H1 (cell line): ENCODE measurements at places on chromosomes 13 and 19. TPM values are rescaled to one million over a fixed set of nuclear protein-coding genes. Genes with fewer than 3 reads are reported as not detected.

The SACS gene
- 51.3 and 54.2 TPM in 2 replicates for total RNA-seq

The CEACAM4 gene
- total RNA-seq = not detected in 2 replicates

The CPAMD8 gene
- 9.2 and 11.1 TPM in 2 replicates for total RNA-seq

The CD70 gene
- 0.84 and 1.3 TPM in 2 replicates for total RNA-seq

The GTF2F1 gene
- total RNA-seq = 56.3 and 60.8 TPM in 2 replicates

- no peak for DNase-seq
Observed at GRCh38 chr13:35693134-35693784, 216.8 kb upstream of the MAB21L1 start.

The ZNF135 gene
- 5.2 and 5.3 TPM in 2 replicates for total RNA-seq

- peak; percentile 64 for DNase-seq
Observed at GRCh38 chr19:32570081-32570785, 10.8 kb upstream of the PDCD5 start.

DNA sequence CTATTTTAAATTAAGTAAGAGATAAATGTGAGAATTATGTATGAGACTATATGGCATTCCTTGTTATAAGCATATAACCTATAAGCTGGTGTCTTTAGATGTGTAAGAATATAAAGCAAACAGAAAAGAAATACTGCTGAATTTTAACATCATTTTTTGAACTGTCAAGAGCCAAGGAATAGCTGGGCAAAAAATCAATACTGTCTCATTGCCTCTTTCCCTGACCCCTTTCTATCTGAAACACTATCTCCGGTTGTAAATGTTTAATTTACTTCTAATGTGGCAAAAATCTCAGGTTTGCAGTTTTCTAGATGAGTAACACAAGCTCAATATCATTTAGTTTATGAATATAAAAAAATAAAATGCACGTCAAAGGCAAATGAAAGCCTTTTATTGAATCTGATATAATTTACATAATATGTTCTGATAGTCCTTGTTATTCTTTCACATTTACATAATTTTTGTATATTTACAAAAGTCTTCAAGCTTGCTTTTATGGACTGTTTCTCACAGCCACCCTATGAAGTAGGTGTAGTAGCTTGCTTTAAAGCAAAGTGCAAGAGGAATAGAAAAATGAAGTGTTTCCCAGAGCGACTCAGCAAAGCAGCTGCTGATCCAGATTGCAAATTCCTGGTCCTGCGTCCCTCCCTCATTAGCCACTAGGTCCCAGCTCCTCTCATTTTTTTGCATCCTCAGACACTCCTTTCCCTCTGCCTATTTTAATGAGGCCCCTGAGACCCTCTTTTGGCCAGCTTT is 188.2 kb upstream of the RFC3 start:
- DNase-seq = no peak

DNA sequence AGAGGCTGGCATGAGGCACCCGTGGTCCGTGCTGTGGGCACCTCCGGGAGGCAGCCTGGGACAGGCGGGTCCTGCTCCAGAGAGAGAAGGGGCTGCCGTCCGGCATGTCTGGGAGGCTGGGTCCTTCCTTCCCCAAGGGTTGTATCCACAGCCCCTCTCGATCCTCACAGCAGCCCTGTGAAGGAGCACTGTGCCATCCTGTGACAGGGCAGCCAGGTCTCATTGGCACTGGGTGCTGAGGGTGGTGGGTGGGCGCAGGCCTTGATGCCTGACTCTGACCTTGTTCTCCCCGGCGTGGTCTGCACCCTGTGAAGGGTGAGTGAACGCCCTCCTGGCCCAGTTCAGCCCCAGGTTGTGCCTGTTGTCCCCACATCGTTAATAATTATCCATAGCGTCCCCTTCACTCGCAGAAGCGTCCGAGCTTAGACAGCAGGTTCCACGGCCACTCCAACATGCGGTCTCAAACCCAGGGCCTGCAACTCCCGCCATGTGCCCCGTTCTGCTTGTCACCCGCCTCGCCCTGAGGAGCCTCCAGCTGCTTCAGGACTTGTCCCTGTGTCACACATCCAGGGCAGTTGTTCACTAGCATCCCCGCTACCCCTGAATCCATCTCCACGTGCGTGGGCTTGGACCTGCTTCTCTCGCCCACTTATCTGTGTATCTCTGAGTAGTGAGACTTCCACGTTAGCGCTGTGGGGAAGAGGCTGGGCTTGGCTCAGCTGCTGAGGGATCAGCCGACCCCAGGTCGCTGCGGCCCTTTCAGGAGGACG is 10.6 kb downstream of the ATP11A start:
- DNase-seq = no peak

- no peak for DNase-seq
Observed at GRCh38 chr19:14616407-14616806, 33.5 kb downstream of the CLEC17A start.

- DNase-seq = no peak
Observed at GRCh38 chr19:31974941-31975340, 370.5 kb upstream of the ZNF507 start.

The NBEA gene
- 19.8 and 21.5 TPM in 2 replicates for total RNA-seq

DNA sequence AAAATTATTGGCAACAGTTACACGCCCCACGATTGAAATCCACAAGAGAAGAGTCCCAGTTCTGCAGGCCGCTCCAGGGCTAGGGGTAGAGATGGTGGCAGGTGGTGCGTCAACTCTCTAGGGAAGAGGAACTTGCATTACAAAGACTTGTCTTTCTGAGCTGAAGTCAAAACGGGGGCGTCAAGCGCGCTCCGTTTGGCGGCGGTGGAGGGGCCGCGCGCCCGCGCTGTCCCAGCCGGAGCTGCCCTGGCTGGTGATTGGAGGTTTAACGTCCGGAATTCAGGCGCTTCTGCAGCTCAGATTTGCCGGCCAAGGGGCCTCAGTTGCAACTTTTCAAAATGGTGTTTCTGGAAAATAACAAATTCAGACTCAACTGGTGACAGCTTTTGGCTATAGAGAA is 38.9 kb downstream of the SOX1 start:
- peak; percentile 43 for DNase-seq

- no peak for DNase-seq
Observed at GRCh38 chr13:105928048-105928447, 607.4 kb downstream of the EFNB2 start.

DNA sequence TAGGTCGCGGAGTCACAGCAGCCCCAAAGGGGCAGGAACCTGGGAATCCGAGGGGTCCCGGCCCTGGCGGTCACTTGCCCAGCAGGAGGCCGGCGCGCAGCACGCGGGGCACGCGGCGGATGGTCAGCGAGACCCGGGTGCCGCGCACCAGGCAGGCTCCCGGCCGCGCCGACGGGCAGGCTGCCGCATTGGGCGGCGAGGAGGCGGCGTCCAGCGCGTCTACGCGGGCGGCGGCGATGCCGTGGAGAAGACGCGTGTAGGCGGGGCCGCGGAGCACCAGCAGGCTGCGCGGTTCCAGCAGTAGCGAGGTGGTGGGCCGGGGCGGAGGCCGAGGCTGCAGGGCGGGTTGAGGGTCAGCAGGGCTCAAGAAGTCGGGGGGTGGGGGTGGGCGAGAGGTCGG is 607 bp upstream of the SYNE4 start:
- DNase-seq = no peak

The SLITRK6 gene
- 0.11 and 0.13 TPM in 2 replicates for total RNA-seq

DNA sequence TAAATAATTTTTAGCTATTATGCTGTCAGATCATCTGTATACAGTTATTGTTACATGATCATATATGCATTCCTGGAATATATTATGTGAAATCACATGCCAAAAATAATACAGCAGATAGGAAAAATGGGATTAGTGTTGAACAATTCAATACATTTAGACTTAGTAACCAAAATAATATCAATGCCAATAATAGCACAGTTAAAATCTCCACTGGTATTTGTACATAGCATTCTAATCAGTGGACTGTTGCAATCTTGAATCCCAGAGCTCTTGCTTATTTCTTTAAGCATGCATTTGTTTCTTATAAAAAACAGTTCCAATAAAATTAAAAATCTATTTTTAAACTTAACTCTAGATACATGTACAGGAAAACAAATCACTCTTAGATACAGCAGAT is 2772.2 kb downstream of the PCDH9 start:
- DNase-seq = no peak

The ZNF534 gene
- total RNA-seq = not detected in 2 replicates

DNA sequence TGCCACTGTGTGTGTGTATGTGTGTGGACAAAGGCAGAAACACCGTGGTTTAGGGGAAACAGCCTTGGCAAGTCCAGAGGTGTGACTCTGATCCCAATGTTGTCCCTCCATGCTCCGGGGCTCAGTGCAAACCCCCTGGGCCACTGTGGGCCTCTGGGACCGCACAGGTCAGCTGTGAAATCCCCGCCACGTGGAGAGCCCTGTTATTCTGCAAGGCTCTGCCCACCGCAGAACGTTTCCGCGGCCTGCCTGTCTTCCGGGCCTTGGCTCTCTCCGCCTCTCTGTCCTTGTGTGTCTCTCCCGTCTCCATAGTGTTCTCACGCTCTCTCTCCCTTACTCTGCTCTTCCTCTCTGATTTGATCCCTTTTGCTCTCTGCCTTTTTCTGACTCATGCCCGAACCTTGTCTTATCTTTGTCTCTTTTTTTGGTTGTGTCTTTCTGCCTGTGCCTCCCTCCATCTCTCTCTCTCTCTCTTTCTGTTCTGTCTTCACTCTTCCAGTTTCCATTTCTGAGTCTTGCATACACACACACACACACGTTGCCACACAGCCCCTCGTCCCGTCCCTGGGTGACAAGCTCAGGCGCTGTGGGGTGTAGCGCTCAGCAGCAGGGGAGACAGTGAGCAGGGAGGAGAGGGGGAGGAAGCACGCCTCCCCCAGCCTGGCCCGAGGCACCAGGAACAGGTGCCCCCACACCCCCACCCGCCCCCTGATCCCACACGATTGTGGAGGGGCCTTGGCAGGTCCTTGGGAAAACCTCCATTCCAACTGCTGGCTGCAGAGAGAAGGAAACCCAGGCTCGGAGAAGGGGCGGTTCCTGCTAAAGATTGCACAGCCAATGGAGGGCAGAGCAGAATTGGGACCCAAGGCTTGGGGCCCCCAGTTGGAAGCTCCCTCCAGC is 3.0 kb downstream of the TTYH1 start:
- DNase-seq = peak; percentile 50

The OLFM2 gene
- 68.2 and 72.0 TPM in 2 replicates for total RNA-seq

DNA sequence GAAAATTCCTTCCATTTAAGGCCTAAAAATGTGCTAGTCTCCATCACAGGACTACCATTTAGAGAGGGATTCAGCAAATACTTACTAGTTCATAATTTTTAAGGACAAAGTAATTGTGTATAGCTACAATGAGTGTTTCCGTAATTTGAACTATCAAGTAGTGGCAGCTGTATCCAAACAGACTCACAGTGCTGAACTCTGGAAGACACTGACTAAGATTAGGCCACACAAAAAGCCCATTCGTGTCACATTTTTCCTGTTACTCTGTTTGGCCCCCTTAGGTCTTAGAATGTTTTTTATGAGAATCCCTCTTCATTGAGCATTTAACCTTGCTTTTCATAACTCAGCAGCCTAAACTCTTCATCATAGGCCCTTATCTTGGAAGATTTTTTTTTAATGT is 731.2 kb upstream of the PCDH9 start:
- DNase-seq = no peak

DNA sequence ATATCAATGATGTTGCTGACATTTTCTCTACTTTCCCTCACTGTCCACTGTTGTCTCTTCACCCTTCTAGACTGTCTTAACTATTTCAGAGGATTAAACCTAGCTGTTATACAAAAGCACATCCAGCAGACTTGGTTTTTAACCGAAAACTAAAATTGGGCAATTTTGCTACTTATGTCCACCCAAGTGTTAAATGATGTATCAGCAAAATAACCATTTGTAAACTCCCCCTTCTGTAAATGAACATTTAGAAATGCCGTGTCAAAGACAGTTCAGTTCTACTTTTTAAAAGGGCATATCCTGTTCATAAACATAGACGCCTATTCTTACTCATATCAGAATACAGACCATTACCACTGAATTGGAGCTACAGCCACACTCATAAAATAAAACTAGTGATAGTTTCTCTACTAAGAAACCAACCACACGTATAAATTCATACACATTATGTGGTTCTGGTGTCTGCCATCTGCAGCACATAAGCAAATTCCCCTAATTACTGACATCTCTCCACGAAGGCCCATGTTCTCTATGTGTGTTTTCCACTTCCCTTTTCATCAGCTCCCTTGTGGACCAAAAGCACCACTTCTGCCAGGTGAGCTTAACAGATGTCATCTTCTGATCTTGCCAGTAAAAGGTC is 1091.8 kb downstream of the PCDH9 start:
- no peak for DNase-seq

DNA sequence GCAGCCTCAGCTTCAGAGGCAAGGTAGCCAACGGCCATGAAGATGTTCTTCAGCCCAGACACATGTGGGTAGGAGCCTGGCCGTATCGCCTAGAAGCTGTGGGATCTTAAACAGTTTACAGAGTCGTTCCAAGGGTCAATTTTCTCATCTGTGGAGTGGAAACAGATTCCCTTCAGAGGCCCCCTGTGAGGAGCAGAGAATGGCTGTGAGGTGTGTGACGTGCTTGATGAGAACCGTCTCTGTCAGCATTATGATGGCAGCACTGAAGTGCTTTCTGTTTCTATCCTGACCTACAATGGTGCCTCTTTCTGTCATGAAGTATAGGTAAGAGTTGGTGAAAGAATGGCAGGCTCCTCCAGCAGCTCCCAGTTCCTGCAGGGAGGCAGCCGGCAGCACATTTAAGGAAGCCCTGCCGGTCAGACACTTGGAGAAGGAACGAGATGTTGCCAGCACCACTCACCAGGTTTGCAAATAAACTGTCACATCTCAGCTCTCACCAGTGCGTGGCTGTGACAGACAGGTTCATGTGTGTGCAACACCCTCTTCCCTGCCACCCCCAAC is 277.3 kb downstream of the FOXO1 start:
- DNase-seq = no peak

DNA sequence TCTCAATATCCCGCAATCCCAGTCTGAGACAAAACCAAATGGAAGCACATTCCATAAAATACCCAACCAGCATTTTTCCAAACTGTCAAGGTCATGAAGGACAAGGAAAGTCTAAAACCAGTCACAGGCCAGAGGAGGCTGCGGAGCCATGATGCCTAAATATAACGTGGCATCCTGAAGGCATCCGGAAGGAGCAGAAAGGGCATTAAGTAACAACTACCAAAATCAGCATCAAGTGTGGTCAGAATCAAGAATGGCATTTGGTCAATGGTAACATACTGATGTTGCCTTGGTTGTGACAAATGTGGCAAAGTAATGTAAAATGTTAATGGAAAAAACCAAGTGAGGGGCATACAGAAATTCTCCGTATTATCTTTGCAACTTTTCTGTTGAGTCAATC is 3.5 kb upstream of the ATF5 start:
- DNase-seq = no peak

The CACNG8 gene
- 4.5 and 5.7 TPM in 2 replicates for total RNA-seq
